ENCODE measurements at places on chromosomes 12 and 14.

DNA sequence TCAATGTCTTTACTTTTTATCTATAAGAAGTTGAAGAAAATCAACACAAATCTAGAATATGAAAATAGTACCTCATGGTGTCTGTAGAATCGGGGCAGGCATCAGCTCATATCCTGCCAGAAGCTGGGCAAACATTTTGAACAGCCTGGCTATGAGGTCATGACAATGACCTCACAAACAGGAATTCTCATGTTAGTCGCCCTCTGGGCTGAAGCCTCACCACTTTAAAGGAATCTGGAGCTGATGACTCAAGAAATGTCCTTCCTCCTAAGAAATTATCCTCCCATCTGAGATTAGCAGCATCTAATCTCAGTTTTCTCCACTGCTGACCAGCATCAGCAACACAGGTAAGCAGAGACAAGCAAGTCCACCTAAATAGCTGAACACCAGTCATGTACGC is 27.1 kb downstream of the CLIP1 start:
- H3K4me1 ChIP-seq = peaks cover 13% of the 10 kb centered on the region

GRCh38 chr12:101759396-101760047 is 20.3 kb upstream of the SYCP3 start:
- peaks cover 14% of the 10 kb centered on the region for H3K36me3 ChIP-seq
- no peaks in the 10 kb centered on the region for H3K27me3 ChIP-seq
- no peak overlapping the region for H3K27ac ChIP-seq
- H3K4me3 ChIP-seq = no peak overlapping the region
- no peak for DNase-seq

DNA sequence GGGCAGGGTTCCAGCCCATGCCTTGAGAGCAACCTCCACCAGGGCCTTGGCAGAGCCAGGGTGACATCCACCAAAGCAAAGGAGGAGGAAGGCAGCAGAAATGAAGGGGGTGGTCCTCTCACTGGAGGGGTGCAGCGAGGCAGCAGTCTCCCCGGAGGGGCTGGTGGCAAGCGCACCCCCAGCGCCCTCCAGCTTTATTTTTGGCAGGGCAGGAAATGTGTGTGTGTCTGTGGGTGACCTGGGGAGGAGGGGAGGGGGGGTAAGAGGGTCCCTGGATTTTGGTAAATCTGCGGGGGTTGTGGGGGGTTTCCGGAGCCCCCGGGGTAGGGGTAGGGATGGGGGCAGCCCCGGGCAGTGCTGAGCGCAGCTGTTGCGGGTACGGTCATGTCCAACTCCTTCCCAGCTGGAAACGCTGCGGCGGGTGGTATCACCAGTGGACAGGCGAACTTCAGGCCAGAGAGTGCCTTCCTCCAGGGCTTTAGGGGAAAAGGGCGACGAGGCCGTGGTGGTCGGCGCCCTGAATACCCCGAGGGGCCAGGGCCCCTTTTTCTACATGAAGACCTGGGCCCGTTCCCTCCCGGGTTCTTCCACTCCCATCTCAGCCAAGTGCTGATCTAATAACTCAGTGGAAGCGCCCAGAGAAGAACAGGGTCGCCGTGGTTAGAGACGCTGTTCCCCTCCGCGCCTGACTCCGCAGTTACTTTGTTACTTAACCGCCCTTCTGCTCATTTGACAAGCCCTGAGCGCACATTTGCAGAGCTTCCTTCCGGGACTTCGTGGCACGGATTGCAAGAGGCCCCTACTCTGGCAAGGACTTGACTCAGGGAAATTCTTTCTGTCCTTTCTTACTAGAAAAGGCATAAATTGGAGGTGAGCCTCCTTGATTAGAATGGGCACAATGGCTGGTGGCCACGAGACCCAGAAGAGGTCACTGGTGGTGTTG is 55.2 kb downstream of the FOS start:
- no peak overlapping the region for H3K4me3 ChIP-seq
- H3K27me3 ChIP-seq = no peaks in the 10 kb centered on the region
- DNase-seq = no peak
- H3K27ac ChIP-seq = peak overlapping the region; percentile 62

- H3K4me3 ChIP-seq = no peak overlapping the region
- no peaks in the 10 kb centered on the region for H3K36me3 ChIP-seq
- H3K27ac ChIP-seq = peak overlapping the region; percentile 27
- no peaks in the 10 kb centered on the region for H3K27me3 ChIP-seq
Observed at GRCh38 chr14:89427426-89428172, 10.6 kb upstream of the FOXN3 start.

DNA sequence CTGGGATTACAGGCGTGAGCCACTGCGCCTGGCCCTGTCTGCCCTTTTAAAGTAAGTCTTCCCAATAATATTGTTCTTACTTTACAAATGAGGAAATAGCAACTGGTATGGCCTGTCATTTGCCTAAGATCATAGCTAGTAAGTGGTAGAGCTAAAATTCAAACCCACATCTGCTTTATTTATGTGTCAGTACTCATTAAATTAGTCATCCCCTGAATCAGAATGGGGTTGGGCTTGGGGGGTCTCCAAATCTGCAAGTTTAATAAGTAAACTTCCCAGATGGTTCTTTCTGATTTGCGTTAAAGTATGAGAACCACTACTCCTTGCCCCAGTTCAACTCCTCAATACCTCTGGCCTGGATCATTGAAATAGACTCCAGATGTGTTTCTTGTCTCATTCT is 96.2 kb downstream of the FAR2 start:
- H3K4me3 ChIP-seq = no peak overlapping the region

DNA sequence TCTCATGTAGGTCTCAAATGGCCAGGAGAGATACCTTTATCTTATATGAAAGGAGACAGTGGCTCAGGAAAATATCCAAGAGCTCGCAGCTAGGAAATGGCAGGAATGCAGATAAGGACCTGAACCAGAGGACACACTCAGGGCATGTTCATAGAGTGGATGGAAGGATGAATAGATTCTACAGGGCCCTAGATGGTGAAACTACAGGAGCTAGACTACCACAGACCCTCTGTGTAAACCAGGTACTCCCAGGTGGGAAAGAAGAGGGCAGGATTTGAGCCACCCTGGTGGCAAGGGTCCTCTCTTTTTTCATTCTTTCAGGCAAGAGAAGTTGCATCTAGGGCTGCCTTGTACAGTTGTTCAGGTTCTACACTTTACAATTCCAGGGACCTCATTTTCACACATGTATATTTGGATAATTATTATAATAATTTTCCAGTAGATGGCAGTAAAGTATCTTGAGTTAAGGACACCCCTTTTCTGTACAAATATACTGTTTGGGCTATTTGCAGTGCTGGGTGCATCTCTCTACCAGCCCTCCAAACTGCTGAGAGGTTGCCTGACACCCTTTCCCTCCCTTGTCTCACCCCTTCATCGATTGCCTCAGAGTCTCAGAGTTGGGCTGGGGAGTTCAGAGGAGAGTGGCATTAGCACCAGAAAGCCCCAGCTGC is 10.5 kb upstream of the ZDHHC22 start:
- H3K27me3 ChIP-seq = peaks cover 4% of the 10 kb centered on the region
- H3K4me3 ChIP-seq = no peak overlapping the region
- DNase-seq = no peak
- H3K4me1 ChIP-seq = no peaks in the 10 kb centered on the region
- no peaks in the 10 kb centered on the region for H3K36me3 ChIP-seq
- H3K27ac ChIP-seq = no peak overlapping the region

GRCh38 chr14:45198551-45198950 is 54.5 kb downstream of the MIS18BP1 start:
- H3K4me3 ChIP-seq = no peak overlapping the region
- H3K36me3 ChIP-seq = peaks cover 4% of the 10 kb centered on the region
- H3K27ac ChIP-seq = no peak overlapping the region
- H3K4me1 ChIP-seq = no peaks in the 10 kb centered on the region

DNA sequence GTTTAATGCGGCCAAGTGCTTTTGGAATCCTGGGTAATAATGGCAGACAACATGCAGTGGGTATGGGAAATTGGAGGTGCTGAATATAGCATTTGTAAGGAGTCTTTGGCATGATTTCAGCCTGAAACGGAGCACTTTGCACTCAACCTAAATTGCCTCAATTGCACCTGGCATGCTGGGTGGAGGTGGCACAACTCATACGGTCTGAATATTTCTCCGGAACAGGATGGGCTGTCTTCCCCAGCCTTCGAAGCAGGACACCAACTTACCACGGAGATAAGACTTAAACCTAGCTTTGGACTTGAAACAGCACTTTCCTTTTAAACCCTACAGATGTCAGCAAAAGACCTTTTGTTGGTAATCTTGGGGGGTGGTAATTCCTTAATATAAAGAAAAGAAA is 153.7 kb upstream of the SRRM4 start:
- no peaks in the 10 kb centered on the region for H3K4me1 ChIP-seq
- no peak overlapping the region for H3K27ac ChIP-seq
- no peak overlapping the region for H3K4me3 ChIP-seq
- no peaks in the 10 kb centered on the region for H3K36me3 ChIP-seq
- peaks cover 3% of the 10 kb centered on the region for H3K27me3 ChIP-seq
- no peak for DNase-seq

- no peaks in the 10 kb centered on the region for H3K27me3 ChIP-seq
- no peak for DNase-seq
- H3K4me1 ChIP-seq = no peaks in the 10 kb centered on the region
- no peak overlapping the region for H3K27ac ChIP-seq
- H3K4me3 ChIP-seq = no peak overlapping the region
Observed at GRCh38 chr14:38226366-38226765, 18.7 kb downstream of the SSTR1 start.

- peaks cover 3% of the 10 kb centered on the region for H3K36me3 ChIP-seq
- H3K27me3 ChIP-seq = no peaks in the 10 kb centered on the region
- peak overlapping the region; percentile 54 for H3K4me3 ChIP-seq
- H3K27ac ChIP-seq = peak overlapping the region; percentile 6
- peaks cover 12% of the 10 kb centered on the region for H3K4me1 ChIP-seq
Observed at GRCh38 chr14:59463787-59464485, 1.2 kb downstream of the GPR135 start.

DNA sequence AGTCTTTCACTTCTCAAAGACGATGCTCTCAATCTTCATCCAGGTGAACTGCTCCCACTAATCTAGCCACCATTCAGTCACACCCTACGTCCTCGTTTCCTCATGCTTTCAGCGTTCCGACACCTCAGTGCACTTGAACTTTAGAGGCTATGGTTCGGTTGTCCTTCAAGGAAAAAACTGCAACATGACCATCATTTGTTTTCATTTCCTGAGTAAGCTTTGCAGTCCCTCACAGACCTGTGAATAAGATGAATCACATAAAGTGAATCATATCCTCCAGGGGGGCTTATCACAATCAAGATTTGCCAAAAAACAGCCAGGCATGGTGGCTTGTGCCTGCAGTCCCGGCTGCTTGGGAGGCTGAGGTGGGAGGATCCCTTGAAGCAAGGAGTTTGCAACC is 80.2 kb downstream of the TMCC3 start:
- peak; percentile 0 for DNase-seq
- H3K4me1 ChIP-seq = no peaks in the 10 kb centered on the region
- no peaks in the 10 kb centered on the region for H3K27me3 ChIP-seq
- H3K4me3 ChIP-seq = no peak overlapping the region

DNA sequence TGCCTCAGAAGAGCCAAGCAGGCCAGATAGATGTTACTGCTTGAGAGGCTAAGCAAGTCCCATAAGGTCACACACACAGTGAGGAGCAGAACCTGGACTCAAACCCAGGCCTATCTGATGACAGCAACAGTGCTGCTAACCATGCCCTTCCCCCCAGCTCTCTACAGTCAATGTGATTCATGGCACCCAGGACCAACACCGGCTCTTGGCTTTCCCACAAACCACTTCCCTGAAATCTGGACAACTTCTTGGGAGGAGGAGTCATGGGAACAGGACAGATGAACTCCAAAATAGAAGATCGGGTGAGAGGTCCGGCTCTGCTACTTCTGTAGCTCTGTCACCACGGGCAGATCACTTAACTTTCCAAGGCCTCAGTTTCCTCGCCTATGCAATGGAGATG is 716 bp upstream of the PTGDR start:
- peaks cover 15% of the 10 kb centered on the region for H3K4me1 ChIP-seq
- no peaks in the 10 kb centered on the region for H3K36me3 ChIP-seq
- no peak for DNase-seq

- H3K4me1 ChIP-seq = no peaks in the 10 kb centered on the region
- no peak overlapping the region for H3K27ac ChIP-seq
- H3K27me3 ChIP-seq = no peaks in the 10 kb centered on the region
Observed at GRCh38 chr12:22118238-22118790, 72.3 kb downstream of the CMAS start.

- peaks cover 15% of the 10 kb centered on the region for H3K4me1 ChIP-seq
- peak within 1 kb of the TSS; percentile 98 for H3K27ac ChIP-seq
- H3K27me3 ChIP-seq = no peaks in the 10 kb centered on the region
Observed at GRCh38 chr12:100142851-100143559, at the start of gene BLTP3B. Gene BLTP3B, minus strand, starts transcription at chr12:100142874. Its CDS starts 239 bp downstream, at chr12:100142635.
